ENCODE measurements at places on chromosomes 2 and 18.
A peak's percentile ranks its signal among the peaks of the same experiment; 100 is the strongest.

GRCh38 chr2:48717846-48718245 is 37.7 kb downstream of the LHCGR start:
- DNase-seq, result no peak

DNA sequence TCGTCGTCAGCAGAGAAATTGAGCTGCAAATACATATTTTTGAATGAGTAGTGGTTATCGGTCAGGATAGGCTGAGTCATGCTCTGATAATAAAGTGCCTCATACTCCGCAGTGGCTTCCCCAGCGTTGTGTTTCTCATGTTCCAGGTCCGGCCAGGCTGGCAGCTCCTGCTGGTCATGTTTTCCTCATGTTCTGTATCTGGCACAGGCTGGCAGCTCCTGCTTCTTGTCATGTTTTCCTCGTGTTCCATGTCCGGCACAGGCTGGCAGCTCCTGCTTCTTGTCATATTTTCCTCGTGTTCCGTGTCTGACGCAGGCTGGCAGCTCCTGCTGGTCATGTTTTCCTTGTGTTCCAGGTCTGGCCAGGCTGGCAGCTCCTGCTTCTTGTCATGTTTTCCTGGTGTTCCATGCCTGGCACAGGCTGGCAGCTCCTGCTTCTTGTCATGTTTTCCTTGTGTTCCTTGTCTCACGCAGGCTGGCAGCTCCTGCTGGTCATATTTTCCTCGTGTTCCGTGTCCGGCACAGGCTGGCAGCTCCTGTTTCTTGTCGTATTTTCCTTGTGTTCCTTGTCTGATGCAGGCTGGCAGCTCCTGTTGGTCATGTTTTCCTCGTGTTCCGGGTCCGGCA is 148.9 kb downstream of the ATP9B start:
- DNase-seq, result no peak

- no peak for DNase-seq
Observed at GRCh38 chr18:44740000-44740399, 59.3 kb downstream of the SETBP1 start.

DNA sequence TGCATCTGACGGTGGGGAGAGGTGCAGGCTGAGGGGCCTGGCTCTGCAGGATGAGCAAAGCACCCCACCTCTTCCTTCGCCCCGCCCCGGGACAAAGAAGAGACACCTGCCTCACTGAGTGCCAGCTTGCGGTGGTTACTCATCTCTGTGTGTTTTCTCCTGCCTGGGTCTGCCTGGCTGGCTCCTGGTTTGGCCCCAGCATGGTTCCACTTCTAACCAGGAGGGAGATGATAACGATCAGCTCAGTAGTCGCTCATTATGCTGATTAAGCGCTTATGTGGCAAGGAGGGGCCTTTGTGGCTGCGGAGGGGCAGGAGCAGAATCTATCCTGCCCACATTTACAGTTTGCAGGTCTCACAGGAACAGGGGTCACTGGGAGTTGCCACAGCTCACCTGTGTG is 68.7 kb upstream of the EDAR start:
- peak; percentile 7 for DNase-seq

- DNase-seq, result no peak
Observed at GRCh38 chr18:51236225-51236624, 38.7 kb upstream of the MEX3C start.

DNA sequence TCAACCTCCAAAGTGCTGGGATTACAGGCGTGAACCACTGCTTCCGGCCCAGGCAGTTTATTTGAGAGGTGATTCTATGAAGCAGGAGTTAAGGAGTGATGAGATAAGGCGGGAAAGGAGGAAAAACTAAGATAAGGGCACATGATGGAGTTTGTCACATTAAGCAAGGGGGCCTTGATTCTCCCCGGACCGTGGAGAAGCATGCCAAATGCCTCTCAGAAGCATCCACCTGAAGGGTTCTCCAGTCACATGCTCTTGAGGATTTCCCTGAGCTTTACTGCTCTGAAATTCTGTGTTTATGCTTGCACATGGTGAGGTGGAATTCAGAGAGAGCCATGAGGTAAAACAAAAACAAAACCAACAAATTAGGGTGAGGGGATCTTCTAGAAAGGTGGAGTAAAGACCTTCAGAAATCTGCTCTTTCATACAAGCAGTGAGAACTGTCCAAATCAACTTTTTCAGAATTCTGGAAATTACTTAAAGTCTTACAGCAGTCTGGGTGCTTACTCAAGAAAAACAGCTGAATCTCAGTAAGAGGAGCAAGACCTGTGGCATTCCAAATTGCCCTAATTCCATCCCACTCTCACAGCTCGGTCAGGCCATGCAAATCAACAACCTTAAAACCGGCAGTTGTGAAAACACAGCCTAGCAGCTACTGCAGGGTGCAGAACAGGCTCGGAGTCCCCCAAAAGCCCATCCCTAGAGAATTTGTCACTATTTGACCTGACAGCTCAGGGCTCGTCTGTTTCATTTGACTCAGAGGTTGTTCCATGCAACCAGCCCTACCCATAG is 69.1 kb upstream of the CTLA4 start:
- DNase-seq, result no peak

- no peak for DNase-seq
Observed at GRCh38 chr18:45626330-45627203, 11.3 kb downstream of the SLC14A2 start.

DNA sequence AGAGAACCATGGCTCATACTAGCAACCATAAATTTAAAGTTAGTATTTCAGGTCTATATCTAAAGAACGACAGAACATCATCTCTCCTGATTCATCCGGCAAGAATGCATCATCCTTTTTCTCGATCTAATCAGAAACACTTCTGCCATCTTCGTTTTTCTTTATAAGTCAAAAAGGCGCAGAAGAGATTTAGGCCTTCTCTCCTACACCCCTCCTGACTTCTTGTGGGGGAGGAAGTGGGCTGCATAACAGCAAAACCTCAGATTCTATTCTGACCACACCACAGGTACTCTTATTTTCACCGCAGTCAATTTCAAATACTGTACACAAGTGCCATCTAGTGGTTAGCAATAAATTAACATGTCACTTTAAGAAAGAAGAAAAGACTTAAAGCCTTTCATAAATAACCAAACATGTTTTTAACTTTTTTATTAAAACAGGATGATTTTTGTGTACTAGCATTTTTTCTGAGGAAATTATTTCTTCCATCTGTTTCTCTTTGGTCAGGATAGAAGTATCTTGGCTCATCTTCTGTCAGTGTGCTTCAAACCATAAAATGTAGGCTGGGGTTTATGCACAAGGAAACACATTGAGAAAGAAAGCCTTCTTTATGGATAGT is 48.4 kb upstream of the PIK3C3 start:
- DNase-seq, result peak; percentile 3

DNA sequence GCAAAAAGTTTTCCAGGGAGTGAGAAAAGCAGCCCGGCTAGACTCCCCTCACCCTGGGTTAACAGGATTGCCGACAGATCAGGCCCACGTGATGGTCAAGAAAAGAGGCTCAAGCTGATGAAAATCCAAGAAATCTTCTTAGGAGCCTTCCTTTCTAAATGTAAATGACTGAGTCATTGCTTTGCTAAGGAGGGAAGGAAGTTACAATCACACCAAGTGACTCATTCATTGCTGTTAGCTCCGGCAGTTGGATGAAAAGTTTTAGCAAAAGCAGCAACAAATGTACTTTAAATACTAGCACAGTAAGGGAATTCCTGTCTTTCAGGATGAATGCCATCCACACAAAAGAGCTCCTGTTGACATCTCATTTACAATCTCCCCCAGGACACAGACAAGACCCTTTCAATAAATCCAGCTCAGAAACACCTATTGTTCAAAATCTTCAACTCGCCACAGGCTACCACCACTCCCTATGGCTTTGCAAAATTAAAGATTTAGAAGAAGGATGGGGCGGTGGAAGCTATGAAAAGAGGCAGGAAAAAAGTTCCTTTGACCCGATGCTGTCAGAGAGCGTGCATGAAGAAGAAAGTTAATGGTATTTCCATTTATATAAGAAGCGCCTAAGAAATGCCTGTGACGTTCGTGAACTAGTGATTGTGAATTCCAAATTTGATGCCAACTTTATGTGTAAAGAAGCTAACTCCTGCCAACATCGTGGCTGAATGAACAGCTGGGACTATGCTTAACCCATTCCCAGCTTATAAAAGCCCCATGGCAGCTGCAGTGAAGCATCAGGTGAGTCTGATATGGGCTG is 153.7 kb downstream of the TGIF1 start:
- DNase-seq, result no peak

GRCh38 chr2:240425236-240425615 is 10.2 kb upstream of the GPC1 start:
- DNase-seq, result no peak

- DNase-seq, result no peak
Observed at GRCh38 chr2:36820942-36821605, 124.6 kb downstream of the VIT start.

- no peak for DNase-seq
Observed at GRCh38 chr2:152655880-152656279, 61.4 kb downstream of the PRPF40A start.

DNA sequence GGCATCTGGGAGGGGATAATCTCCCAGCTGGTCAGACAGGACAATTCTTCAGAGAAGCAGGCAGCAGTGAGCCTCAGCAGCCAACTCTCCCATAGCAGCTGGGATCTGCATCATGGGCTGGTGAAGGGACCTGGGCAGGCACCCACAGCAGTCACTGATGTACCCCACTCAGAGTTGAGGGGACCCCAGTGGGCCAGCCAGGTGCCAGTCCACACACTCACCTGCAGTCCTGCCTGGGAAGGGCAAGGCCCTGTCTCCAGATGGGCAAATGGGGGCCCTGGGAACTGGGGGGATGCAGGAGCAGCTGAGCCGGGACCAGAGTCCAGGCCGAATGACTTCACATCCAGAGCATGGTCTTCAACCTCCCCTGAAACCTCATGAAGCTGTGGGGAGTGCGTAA is 170.4 kb downstream of the ZFP36L2 start:
- no peak for DNase-seq

GRCh38 chr2:9758741-9759140 is 84.5 kb upstream of the TAF1B start:
- DNase-seq, result no peak
